Body of pancreas (tissue), 4 donors: ENCODE measurements at places on chromosomes 2 and 18.

GRCh38 chr2:147275943-147276342, 568.9 kb upstream of the ACVR2A start:
- H3K4me1 ChIP-seq, result no peaks in the 10 kb centered on the region
- DNase-seq, result no peak
- no peaks in the 10 kb centered on the region for H3K27me3 ChIP-seq
- no peaks in the 10 kb centered on the region for H3K36me3 ChIP-seq
- no peak overlapping the region for H3K4me3 ChIP-seq

- no peak overlapping the region for H3K27ac ChIP-seq
- H3K27me3 ChIP-seq, result no peaks in the 10 kb centered on the region
- H3K4me1 ChIP-seq, result no peaks in the 10 kb centered on the region
These were observed 83.7 kb downstream of the CERKL start for GRCh38 chr2:181573140-181573736.

- no peaks in the 10 kb centered on the region for H3K27me3 ChIP-seq
- H3K4me1 ChIP-seq, result peaks cover 25% of the 10 kb centered on the region
- H3K36me3 ChIP-seq, result no peaks in the 10 kb centered on the region
These were observed 11.1 kb upstream of the DCTN1 start for GRCh38 chr2:74391209-74391579.

DNA sequence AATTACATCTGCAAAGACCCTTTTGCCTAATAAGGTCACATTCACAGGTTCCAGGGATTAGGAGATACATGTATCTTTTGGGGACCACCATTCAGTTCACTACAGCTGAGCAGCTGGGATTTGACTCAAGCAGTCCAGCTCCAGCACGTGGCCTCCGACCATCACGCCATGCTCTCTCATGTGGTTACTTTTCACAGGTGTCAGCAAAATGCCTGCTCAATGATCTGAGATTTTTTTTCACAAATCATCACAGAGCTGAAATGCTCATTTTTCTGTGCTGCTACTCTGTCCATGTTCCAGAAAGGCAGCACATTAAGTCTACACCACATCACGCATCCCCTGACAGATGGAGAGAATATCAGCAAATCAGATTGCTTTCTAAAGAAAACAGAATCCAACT, 98.5 kb upstream of the RMDN2 start:
- no peak for DNase-seq
- no peaks in the 10 kb centered on the region for H3K27me3 ChIP-seq
- H3K4me1 ChIP-seq, result no peaks in the 10 kb centered on the region
- H3K4me3 ChIP-seq, result no peak overlapping the region
- no peaks in the 10 kb centered on the region for H3K36me3 ChIP-seq

DNA sequence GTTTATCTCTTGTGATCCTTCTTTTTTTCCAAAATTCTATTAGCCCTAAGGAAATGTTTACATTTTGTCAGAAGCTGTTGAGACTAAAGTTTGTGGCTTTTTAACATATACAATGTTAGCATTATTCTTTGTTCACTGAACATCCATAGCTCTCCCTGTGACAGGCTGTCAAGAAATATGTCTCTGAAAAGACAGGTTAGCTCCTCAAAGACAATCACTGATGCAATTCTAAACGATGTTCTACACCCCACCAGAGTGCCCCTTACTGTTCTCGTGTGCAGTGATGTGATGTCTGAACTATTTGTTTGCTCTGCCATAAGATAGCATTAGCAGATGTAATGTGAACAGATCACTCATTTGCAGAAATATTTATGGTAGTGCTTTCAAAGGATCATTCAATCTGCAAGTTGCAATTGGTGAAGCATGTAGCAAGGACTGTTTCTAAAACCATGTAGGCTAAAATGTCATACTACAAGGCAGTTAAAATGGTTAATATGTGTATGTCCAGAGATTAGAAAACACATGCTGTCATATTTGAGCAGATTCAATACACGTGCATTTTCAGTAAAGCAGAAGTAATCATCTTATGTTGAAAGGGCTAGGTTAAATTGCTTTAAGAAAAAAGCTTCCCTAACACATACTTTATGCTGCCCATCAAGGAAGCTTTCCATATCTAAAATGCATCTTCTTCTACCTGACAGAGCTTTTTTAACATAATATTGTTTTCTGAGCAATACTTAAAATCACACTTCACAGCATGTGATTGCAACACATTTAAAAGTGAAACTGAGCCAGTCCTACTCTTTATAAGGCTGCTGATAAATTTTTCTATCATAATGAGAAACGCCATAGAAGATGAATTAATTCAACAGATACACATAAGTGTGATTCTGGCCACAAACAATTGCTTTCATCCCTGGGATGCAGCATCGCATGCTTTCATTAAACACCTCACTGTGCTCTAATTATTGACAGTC, 285.7 kb upstream of the UBE2E3 start:
- no peak overlapping the region for H3K27ac ChIP-seq
- no peaks in the 10 kb centered on the region for H3K27me3 ChIP-seq
- DNase-seq, result no peak
- H3K4me1 ChIP-seq, result no peaks in the 10 kb centered on the region
- H3K4me3 ChIP-seq, result no peak overlapping the region

- no peak for DNase-seq
- H3K27ac ChIP-seq, result no peak overlapping the region
- no peaks in the 10 kb centered on the region for H3K36me3 ChIP-seq
- H3K4me3 ChIP-seq, result no peak overlapping the region
- no peaks in the 10 kb centered on the region for H3K27me3 ChIP-seq
These were observed 96.4 kb upstream of the LINC00305 start for GRCh38 chr18:64245126-64245861.
